MV-4-11 (cell line): ENCODE measurements at places on chromosomes 16 and 17.

DNA sequence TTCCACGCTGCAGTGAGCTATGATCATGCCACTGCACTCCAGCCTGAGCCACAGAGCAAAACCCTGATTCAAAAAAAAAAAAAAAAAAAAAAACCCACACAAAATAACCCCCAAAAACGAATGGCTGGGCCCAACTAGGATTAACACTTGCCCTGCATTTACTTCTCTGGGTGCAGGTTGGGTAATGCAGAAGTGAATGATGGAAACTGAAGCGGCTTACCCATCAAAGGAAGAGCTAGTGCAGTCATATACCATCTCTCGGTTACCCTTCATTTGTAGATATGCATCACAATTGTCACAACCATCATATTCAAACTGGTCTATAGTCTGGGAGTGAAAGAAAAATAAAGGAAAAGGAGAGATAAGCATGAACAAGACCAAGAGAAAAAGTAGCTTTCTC, 819 bp downstream of the SUPT4H1 start:
- DNase-seq, result no peak

DNA sequence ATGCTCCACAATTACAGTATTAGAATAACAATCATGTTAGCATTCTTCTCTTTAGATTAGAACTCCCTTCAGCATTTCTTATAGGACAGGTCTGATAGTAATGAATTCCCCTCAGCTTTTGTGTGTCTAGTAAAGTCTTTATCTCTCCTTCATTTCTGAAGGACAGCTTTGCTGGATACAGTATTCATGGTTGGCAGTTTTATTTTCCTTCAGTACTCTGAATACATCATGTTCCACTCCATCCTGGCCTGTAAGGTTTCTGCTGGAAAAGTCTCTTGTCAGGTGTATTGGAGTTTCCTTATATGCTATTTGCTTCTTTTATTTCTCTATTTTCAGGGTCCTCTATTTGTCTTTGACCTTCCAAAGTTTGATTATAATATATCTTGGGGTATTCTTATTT, 4.0 kb upstream of the ABCA10 start:
- DNase-seq, result no peak

DNA sequence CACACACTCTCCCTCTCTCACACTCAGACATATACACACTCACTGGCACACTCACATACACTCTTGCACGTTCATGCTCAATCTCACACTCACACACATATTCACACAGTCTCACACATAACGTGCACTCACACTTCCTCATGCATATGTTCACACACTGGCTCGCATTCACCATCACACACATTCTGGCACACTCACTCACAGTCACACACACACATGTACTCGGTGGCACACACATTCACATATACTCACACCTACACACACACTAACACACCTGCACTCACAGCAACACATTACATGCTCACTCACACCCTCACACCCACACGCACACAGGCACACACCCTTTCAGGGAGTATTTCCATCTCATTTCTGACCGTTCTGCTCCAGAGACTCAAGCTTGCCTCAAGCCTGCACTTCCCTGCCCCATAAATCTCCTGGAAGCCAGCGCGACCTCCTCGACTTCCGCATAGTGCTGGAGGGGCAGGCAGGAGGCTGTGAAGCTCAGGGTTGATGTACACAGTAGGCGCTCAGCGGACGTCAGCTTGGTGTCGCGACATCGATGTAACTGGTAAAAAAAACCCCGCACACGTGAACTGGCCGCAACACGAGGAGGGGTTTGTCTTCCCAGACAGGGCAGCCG, 66.7 kb upstream of the FOXF1 start:
- DNase-seq, result no peak

- no peak for DNase-seq
Observed at GRCh38 chr16:56987692-56988091, 1.7 kb upstream of the NLRC5 start.

DNA sequence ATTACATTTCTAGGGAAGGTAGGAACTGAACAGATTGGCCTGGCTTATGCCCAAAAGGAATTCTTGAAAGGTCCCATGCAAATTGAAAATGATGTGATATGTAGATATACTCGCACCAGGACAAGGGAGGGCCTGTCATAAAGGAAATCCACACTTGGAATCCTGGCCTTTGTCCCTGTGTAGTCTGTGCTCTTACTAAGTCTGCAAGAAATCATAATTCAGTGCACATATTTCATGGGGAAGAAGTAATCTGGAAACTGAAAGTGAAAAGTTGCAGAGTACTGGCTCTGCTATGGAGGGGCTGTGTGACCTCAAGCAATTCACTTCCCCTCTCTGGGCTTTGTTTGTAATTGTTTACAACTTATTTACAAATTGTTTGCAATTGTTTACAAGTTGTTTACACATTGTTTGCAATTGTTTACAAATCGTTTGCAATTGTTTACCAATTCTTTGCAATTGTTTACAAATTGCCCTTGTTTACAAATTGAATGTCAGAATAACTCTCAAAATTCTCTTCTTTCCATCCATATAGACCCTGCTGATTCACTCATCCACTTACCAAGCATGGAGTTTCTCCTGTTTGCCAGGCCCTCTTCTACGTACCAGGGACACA, 12.9 kb downstream of the SCNN1G start:
- peak; percentile 40 for DNase-seq

- DNase-seq, result no peak
Observed at GRCh38 chr16:68313116-68313515, 2.3 kb downstream of the PRMT7 start.

GRCh38 chr16:73206151-73206707, 158.3 kb upstream of the ZFHX3 start:
- DNase-seq, result no peak

- DNase-seq, result no peak
Observed at GRCh38 chr17:16974569-16975276, 2.8 kb upstream of the TNFRSF13B start.
